ENCODE measurements at places on chromosomes 3 and 15. TPM values are rescaled to one million over a fixed set of nuclear protein-coding genes. Genes with fewer than 3 reads are reported as not detected.

GRCh38 chr3:196821806-196822355 is 45.8 kb upstream of the SENP5 start:
- DNase-seq, result no peak

Gene WDR49
- total RNA-seq, result 3.4 TPM

DNA sequence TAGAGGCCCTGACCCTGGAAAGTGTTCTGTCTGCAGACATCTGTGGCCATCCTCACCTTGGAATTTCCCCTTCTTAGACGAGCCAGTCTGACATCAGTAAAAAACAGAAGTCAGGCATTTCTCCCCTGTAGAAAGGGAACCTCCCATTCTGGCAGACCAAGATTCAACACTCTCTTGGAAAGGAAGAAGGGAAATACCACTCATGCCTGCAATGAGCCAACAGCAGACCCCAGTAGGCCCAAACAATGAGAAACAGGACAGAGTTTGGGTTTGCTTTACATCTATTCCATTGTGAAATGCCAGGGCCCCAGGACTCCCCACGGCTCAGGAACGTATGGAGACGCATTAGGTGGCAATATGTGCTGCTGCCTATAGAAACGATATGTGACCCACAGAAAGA is 264.0 kb upstream of the NSMCE3 start:
- no peak for DNase-seq

- DNase-seq, result no peak
These were observed 601.4 kb downstream of the CADM2 start for GRCh38 chr3:85560088-85560785.

GRCh38 chr3:46442576-46443530 is 21.9 kb downstream of the LTF start:
- no peak for DNase-seq

- DNase-seq, result peak; percentile 20
These were observed 36.1 kb downstream of the PTH1R start for GRCh38 chr3:46913644-46914043.

Gene ALDH1A2
- 4.7 TPM for total RNA-seq

GRCh38 chr15:81196576-81197254 is at the start of gene IL16:
Gene IL16, plus strand, starts transcription at chr15:81196879. Its CDS starts 28,521 bp downstream, at chr15:81225400.
- DNase-seq, result no peak

DNA sequence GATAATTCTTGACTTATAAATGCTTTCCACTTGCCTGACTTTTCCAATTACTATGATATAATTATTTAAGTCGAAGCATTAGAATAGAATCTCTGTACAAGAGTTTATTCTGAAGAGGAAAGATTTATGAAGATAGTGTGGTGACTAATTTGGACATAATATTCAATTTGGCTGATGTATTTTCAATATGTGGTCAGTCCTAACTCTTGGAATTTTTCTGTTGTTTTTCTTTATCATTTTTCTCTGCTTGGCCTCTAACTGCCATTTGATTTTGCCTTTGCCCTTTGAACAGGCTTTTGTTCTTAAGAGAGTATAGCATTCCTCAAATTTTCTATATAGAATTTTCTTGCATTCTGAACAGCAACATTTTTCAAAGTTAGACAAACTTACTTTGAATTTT is 2.6 kb upstream of the MDFIC2 start:
- DNase-seq, result no peak

GRCh38 chr3:113441051-113441770 is at the start of gene CFAP44:
Gene CFAP44, minus strand, starts transcription at chr3:113441493. Its CDS starts 7,829 bp downstream, at chr3:113433664.
- DNase-seq, result peak; percentile 89

Data from posterior vena cava (tissue), 2 donors.